NCI-H1092 treated with DMSO at 0.1 percent for 48 hours (cell line): ENCODE measurements at places on chromosomes 12 and 14.

DNA sequence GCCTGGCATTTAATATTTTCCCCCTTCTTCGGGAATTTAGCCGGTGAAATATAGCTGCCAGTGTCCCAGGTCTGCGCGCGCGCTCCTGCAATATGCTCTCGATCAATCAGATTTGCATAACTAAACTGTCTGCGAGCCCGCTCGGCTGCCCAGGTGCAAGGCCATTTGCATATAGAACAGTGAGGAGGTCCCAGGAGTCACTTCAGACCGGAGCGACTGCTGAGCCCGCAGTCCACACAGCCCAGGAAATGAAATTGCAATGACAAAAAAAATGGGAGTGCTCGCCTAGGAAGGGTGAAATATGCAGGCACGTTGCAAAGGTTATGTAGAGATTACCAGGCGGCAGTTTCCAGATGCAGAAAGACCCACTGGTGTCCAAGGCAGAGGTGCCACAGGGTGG lies 228.5 kb downstream of the VRK1 start:
- no peak for DNase-seq

DNA sequence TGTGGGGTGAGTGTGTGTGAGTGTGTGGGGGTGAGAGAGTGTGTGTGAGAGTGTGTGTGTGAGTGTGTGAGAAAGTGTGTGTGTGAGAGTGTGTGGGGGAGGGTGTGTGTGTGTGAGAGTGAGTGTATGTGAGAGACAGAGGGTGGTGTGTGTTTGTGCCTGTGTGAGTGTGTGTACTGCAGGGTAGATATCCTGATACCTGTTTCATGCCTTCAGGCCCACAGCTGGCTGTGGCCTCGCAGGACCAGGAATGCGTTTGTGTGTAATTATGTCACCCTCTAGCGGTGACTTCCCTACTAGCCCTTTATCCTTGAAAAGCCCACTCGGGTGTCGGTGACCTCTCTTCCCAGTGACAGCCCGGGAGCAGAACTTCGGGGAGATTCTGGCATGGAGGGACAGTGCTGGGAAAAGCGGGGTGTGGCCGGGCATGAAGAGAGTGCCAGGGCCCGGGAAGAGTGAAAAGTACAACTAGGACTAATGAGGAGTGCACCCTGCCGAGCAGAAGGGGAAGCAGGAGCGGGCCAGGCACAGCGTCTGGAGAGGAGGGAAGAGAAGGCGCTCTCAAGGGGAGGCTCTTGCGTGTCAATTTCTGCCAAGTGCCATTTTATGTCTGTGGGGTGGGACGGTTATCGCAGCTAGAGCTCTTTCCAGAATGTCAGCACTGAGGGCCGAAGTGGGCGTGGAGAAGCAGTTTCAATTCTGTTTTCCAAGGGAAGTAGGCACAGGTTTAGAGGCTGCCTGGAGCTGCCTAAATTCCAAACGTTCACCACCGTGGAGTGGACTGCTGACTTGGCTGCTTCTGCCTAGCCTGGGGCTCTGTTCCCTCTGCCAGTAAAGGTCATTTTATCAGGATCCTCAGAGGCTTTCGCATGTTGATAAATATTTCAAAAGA lies 11.0 kb upstream of the FBXL14 start:
- DNase-seq: peak; percentile 85

- DNase-seq: no peak
These were observed 369.0 kb downstream of the ATP23 start for GRCh38 chr12:58310368-58310767.

- DNase-seq: no peak
These were observed 12.3 kb downstream of the SEL1L start for GRCh38 chr14:81521356-81521755.

DNA sequence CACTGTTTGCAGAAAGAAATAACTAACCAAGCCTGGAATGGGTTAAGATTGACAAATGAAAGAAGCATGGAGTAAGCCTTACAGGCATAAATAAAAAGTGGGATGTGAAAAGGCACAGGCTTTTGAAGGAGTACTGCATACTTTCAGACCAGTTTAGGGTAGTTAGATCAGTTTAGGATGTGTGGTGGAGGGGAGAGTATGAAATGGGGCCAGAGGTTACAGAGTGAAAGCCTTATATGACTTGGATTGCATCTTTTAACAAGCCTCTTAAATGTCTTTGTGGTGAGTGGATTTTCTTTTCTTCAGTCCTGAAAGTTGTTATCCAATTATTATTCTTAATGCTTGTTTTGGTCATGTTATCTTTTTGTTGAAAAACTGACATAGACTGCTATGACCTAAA lies 52.2 kb upstream of the TRHDE start:
- no peak for DNase-seq

GRCh38 chr14:72380456-72380855 lies 448.2 kb downstream of the RGS6 start:
- DNase-seq: no peak

GRCh38 chr14:77310026-77310425 lies 10.7 kb downstream of the POMT2 start:
- DNase-seq: no peak

DNA sequence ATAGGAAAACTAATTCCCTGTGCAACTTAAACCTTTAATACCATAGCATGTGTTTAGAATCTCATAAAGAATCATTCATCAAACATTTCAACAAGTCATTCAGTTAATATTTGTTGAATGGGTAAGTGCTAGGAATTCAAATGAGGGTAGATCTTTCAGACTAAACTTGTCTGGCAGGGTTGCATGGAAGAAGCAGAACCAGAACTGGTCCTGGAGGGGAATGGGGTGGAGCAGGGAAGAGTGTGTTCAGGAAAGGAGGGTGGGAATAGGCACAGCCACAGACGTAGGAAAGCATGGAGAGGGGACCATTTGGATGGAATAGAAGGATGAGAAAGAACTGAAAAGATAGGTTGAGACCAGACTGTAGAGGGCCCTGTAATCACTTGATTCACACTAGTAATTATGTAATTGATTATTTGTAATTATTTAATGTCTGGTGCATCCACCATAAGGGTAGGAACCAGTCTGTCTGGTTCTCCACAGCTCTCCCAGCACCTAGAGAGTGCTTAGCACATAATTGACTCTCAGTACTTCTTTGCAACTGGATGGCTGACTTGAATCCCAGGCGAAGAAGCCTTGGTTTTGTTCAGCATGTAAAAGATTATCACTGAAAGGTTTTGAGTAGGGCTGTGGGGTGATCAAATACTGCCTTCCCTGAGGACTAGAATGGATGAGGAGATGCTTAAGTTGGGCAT lies 3.0 kb upstream of the MAP3K9 start:
- DNase-seq: no peak

DNA sequence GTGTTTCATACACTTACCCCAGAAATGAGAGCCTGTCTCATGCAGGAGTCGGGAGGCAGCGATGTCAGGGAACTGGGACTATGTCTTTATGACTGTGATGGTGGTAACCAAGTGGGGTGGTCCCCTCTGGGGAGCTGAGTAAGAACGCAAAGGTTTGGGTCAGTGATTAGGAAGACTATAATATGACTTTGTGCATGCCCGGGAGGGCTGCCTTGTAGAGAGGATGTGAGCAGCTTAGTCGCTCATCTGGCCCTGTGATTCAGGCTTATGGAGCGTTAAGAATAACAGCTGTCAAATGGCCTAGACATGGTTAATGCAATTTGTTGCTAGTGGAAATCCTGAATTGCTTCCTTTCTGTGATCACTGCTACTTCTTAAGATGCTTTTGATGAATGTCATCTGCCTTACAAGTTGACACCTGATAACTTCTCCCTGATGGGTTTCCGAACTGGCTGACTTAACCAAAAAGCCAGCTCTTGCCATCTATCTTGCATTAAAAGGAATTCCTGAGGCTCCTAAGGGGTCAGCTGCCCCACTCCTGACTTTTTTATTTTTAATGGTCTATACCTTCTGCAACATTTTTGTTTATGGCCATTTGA lies 35.4 kb upstream of the AACS start:
- DNase-seq: no peak

GRCh38 chr14:101323111-101323510 lies 238.2 kb upstream of the DIO3 start:
- no peak for DNase-seq

DNA sequence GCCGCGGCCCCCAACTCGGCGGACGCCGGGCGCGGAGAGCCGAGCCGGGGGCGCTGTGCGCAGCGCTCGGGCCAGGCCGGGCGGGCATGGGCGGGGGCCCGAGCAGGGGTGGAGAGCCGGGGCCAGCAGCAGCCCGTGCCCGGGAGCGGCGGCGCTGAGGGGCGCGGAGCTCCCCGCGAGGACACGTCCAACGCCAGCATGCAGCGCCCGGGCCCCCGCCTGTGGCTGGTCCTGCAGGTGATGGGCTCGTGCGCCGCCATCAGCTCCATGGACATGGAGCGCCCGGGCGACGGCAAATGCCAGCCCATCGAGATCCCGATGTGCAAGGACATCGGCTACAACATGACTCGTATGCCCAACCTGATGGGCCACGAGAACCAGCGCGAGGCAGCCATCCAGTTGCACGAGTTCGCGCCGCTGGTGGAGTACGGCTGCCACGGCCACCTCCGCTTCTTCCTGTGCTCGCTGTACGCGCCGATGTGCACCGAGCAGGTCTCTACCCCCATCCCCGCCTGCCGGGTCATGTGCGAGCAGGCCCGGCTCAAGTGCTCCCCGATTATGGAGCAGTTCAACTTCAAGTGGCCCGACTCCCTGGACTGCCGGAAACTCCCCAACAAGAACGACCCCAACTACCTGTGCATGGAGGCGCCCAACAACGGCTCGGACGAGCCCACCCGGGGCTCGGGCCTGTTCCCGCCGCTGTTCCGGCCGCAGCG lies 639 bp downstream of the FZD10 start:
- DNase-seq: no peak

DNA sequence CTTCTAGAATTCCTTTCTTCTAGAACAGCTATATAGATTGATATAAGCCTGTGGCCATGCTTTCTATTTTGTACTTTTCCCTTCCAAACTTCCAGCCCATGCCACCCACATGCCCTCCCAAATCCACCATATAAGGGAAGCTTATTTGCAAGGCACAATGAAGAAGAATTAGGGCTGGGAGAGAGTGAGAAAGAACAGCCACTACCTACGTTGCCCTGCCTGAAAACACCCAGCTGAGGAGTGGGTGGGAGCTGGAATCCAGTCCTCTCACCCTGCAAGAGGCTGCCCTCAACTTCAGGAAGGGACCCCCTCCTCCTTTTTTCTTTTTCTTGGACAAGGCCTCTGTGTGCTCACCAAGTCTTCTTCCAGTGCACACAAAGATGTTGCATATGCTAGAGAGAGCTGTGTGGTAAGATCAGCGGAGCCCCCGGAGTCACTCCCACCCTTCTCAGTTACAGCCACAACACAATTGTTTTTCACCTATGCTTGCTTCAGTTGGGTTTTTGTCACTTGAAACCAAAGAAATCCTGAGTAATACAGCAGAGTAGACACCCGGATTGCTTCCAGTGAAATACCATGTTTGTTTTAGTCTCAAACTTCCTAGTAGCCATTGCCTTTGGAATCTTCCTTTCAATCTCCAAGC lies 38.8 kb downstream of the CDKL1 start:
- no peak for DNase-seq

- DNase-seq: no peak
These were observed 28.8 kb downstream of the KCTD10 start for GRCh38 chr12:109448272-109448671.
